ENCODE measurements at places on chromosomes 3 and 15.

GRCh38 chr3:136682740-136683312 lies 69.4 kb downstream of the STAG1 start:
- DNase-seq: no peak

- no peak for DNase-seq
Measured at GRCh38 chr3:189737619-189738018, 106.4 kb downstream of the TP63 start.

DNA sequence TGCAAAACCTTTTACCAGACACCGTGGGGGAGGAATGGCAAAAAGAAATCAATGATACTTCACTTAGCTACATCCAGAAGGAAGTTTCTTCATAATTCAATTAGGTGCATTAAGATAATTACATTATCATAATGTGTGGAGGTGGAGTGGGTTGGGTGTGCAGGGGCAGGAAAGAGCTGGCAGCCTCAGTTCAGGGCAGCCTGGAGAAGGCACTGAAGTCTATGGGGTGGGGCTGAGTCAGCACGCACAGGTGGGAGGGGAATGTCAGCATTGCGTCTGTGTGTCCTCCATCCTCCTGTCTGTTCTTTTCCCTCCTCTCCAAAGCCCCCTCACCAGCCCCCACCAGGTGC lies 278.8 kb downstream of the GABRG3 start:
- no peak for DNase-seq

DNA sequence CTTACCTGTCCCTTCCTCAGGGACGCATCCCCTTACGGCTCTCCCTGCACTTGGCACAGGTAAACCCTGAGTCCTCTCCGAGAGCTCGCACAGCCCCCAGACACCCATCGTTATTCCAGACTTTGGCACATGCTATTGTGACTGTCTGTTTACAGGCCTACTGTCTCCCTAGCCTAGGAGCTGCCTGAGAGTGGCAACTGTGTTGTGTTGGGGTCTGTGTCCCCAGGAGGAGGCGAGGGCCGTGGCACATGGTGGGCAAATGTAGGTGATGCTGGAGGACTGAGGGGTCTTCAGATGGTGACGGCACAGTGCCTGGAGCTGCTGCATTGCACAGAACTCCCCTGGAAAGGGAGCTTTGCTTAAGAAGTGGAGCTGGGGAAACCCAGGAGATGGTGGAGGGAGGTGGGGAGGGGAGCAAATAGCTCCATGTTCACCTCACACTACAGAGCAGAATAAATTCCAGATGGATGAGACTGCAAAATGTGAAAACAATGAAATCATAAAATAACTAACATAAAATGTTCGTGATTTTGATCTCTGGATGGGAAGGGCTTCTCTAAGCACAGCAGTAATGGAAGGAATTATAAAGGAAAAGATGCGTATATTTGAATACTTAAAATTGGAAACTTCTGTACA lies 96.5 kb downstream of the SMAD6 start:
- DNase-seq: no peak

GRCh38 chr3:32303399-32303747 lies 64.9 kb downstream of the CMTM8 start:
- no peak for DNase-seq

GRCh38 chr3:21642433-21642832 lies 108.6 kb downstream of the ZNF385D start:
- DNase-seq: no peak

GRCh38 chr3:183210862-183211341 lies 42.2 kb upstream of the B3GNT5 start:
- no peak for DNase-seq

GRCh38 chr3:53754325-53754724 lies 91.9 kb downstream of the CHDH start:
- no peak for DNase-seq

- DNase-seq: no peak
Measured at GRCh38 chr3:192726385-192726784, 956 bp downstream of the FGF12 start.

GRCh38 chr3:135125171-135125801 lies 330.2 kb downstream of the EPHB1 start:
- peak; percentile 34 for DNase-seq

DNA sequence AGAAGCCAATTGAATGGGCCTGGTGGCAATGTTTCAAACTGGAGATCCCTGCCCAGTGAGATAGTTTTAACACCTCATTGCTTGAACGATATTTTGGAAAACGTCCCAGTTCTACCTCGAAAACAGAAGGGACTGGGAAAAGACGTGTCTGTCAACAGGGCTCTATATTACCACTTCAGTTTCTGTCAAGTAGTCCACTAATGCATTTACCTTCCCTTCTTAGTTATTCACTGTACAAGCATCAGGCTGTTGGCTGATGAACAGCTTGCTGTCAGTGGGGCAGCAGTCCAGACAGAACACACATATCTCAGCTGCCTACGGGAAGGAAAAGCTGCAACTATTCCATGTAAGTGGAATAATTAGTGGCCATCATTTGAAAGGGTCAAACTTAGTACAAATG lies 794.7 kb upstream of the GBE1 start:
- DNase-seq: no peak

DNA sequence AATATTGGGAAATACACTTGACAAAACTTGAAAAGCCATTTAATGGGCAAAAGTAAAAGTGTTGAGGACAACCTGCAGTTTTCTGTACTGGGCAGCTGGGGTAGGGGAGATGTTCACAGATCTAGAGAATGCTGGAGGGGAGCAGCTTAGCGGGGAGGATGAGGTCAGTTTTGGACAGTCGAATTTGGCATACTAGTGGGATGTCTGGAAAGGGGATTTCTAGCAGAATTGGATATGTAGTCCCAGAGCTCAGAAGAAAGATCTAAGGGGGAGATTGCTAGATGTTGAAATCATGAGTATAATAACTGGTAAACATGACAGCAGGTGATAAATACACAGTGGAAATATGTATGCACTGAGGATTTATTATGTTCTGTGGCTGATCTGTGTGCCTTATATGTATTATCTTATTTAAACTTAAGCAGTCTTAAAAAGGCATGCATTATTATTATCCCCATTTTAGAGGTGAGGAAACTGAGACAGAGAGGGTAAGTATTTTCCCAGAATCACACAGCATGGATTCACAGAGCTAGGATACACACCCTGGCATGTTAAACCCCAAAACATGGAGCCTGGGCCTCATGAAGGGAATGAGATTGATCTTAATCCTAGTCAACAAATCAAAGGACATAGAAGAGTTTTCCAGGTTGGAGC lies 42.7 kb downstream of the TLNRD1 start:
- DNase-seq: no peak

- no peak for DNase-seq
Measured at GRCh38 chr15:63776443-63776842, 57.3 kb downstream of the HERC1 start.

- peak; percentile 74 for DNase-seq
Measured at GRCh38 chr15:40511472-40512133, 40.8 kb downstream of the CHST14 start.

GRCh38 chr15:69414701-69415167 lies 585 bp downstream of the KIF23 start:
- peak; percentile 60 for DNase-seq

DNA sequence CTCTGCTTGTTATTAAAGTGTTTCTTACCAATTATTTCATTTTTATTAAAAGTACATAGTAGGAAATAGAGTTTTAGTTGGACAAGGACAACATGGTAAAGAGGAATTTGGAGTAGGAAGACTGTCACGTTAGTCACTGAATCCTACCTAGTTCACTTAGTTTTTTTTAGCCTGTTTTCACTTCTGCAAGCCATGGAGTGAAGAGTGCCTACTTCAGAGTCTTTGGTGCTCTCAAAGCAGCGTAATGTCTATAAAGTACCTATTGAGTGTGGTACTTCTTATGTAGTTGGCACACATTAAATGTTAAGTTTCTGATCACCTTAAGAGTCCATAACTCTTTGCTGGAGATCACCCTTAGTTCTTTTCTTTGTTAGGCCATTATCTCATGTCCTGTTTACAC lies 78.7 kb downstream of the LPP start:
- no peak for DNase-seq

DNA sequence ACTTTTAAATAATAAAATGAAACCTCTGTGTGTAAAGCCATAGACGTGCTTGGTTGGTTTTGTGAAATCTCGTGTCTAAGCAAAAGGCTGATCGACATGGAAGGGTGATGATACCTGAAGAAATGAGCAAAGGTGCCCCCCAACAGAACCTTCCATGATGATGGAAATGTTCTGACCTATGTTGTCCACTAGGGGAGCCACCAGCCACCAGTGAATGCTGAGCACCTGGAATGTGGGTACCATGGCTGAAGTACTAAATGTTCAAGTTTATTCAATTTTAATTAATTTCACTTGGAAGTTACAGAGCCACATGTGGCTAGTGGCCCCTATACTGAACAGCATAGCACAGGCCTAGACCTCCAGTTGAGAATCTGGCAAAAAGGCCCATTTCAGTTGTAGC lies 158.8 kb downstream of the POLR2M start:
- no peak for DNase-seq

DNA sequence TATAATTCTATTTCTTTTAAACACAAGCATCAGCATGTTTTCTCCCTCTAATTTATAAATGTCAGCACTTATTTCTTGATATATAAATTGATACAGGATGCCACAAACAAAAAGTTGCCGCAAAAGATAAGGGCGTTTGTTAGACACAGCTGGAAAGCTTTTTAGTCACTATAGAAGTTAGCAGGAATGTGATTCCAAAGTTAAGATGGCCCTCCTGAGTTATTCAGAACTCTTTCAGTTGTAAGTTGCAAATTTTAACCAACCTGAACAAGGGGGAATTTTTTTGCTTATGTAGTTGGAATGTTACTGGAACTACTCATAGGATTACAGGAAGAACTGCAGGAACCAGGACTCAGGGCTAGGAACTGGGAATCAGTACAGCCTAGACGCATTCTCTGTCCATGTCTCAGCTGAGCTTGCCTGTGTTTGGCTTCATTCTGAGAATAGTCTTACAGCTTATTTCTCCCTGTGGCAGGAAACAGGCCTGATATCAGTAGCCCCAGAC lies 166.3 kb downstream of the VGLL4 start:
- DNase-seq: no peak

GRCh38 chr15:49723981-49724380 lies 103.1 kb downstream of the DTWD1 start:
- DNase-seq: no peak

DNA sequence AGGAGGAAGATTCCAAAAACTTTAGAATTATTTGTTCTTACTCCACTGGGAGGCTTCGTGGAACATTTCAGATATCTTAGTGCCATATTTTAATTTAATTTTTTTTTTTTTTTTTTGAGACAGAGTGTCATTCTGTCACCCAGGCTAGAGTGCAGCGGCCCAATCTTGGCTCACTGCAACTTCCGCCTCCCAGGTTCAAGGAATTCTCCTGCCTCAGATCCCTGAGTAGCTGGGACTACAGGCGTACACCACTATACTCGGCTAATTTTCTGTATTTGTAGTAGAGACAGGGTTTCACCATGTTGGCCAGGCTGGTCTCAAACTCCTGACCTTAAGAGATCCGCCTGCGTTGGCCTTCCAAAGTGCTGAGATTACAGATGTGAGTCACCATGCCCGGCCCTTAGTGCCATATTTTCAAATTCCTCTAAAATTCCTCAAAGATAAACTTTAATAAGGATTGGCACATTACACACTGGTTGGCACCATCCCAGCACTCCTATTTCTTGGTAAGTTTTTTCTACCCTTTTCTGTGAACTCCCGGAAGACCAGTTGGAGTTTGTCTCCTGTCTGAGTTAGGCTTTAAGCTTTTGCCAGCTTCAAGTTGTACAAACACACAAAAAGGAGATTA lies 693.7 kb downstream of the MCTP2 start:
- DNase-seq: no peak

DNA sequence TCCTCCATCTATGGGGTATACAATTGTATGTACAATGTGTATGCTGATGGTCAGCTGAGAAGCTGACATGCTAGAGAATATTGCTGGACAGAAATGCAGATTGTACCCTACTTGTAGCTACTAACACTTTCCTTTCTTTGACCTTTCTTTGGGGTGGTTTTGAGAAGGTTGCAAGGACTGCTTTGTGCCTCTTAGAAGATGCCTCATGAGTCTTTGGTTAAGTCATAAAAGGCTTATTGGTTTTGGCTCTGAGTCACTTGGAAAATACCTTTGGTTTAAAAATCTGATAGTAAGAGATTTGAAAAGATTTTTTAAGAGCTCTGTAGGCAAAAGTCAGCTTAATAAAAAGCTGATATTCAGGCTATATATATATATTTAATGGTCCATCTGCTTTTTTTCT lies 71.5 kb downstream of the ZMAT3 start:
- peak; percentile 32 for DNase-seq

- DNase-seq: no peak
Measured at GRCh38 chr3:38455639-38456430, 2.1 kb downstream of the ACVR2B start.

DNA sequence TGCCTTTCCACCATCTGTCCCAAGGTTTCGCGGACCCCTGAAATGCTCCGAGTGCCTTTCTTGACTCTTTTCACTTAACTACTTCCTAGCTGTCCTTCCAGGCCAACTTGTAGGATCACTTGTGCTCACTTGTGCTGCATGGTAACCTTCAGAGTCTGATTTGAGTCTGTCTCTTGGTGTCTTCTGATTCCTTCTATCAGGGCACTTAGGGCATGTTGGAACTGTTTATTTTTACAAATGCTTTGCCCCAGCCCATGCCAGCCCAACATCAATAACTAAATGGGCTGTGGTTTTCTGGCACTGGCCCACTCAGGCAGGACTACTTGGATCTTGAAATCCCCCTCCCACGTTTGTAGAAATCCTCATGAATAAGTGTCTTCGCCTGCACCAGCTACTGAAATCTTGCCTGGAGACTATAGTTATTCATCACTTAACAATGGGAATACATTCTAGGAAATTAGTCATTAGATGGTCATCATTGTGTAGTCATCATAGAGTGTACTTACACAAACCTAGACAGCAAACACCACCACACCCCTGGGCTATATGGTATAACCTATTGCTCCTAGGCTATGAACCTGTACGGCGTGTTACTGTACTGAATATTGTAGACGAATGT lies 123.1 kb upstream of the STRIT1 start:
- no peak for DNase-seq

DNA sequence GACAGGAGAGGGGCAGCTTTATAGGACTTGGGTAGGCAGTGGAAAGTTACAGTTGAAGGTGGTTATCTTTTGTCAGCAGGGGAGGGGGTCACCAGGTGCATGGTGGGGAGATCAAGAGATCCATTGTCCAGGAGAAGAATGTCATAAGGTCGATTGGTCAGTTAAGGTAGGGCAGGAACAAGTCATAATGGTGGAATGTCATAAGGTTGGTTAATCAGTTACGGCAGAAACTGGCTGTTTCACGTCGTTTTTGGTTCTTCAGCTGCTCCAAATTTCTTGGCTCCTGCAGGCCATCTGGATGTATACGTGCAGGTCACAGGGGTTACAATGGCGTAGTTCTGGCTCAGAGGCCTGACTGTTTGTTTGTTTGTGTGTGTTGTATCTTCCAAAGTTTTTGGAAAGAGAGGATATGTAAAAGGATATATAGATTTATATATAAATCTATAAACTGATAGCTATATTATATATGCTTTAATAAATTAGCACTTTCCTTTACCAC lies 565.1 kb downstream of the ZNF385D start:
- DNase-seq: no peak
